ENCODE measurements at places on chromosomes 4 and X. TPM values are rescaled to one million over a fixed set of nuclear protein-coding genes. Genes with fewer than 3 reads are reported as not detected.

PAGE2B gene
- total RNA-seq = not detected

DNA sequence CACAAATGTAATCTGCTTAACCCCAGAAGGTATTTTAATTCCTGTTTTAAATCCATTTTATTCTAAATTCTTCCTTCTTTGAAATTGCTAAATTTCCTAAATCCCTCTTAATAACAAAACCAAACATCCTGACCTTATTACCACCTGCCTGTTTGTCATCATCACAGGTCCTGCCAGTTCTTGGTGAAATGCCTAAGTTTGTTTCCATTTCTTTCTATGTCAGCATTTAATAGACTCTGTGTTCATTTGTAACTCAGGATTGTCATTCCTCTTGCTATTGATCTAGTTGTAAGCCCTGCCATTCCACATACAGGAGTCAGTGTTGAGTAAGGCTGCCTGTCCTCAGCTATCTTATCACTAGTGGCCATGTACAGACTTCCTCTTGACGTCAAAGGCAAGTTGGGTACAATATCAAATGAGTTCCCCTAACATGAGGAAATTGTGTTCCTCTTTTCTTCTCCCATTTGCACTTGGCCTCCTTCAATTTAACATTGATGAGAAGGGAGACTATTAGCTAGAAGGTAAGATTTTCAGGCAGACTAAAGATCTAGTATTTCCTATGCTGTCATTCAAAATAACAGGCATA lies 440.1 kb downstream of the AFF2 start:
- no peak for DNase-seq

GYPE gene
- not detected for total RNA-seq

- peak; percentile 35 for DNase-seq
These were observed 97.7 kb upstream of the PTPN13 start for GRCh38 chr4:86496094-86497080.

SPANXN4 gene
- not detected for total RNA-seq

DNA sequence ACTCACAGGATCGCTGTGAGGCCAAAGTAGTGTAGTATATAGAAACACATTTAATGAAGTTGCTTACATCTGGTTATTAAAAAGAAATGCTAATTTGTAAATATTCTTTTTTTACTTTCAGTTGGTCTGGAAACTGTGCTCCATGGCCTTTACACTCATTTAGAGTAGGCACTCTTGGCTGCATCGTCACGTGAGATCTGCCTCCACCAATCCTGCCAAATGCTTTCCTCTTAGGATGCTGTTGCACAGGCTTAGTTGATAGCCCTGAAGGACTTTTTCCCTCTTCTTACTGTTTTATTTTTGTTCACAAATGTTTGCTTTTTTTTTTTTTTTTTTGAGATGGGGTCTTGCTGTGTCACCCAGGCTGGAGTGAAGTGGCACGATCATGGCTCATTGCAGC lies 6.3 kb downstream of the CPE start:
- no peak for DNase-seq

CTAG2 gene
- not detected for total RNA-seq

DNA sequence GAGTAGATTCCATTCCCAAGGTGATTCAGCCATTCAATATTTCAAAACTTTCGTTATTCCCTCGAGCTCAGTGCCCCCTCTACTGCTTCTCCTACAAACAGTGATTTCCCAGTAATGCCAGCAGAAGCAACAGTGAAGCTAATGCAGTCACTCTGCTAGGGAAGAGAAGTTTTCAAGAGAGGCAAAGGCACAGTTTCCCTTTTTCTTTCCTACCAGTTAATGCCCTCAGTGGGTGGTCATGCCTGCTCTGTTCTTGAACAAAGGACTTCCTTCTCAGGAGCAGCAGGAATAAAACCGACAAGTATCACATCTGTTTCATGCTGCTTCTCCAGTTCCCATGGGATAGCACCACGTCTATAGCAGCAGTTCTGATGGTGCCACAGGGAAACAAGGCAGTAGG lies 317.2 kb downstream of the TENM3 start:
- DNase-seq = no peak

DNA sequence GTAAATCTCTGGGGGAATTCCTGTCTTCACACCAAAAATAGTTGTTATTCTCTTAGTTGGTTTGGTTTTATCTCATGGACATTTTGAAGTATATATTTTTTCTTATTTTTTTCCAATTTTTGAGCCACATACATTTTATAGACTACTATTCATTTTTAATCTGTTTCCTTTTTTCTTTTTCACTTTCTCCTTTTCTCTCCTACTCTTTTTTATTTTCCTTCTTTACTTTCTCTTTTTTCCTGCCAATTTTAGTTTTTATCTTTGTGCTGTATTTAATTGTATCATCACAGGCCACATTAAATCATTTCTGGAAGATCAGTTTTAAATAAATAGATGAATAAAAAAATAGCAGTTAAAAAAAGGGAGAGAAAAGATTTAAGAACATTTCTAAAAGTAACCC lies 14.0 kb upstream of the JADE3 start:
- no peak for DNase-seq

DNA sequence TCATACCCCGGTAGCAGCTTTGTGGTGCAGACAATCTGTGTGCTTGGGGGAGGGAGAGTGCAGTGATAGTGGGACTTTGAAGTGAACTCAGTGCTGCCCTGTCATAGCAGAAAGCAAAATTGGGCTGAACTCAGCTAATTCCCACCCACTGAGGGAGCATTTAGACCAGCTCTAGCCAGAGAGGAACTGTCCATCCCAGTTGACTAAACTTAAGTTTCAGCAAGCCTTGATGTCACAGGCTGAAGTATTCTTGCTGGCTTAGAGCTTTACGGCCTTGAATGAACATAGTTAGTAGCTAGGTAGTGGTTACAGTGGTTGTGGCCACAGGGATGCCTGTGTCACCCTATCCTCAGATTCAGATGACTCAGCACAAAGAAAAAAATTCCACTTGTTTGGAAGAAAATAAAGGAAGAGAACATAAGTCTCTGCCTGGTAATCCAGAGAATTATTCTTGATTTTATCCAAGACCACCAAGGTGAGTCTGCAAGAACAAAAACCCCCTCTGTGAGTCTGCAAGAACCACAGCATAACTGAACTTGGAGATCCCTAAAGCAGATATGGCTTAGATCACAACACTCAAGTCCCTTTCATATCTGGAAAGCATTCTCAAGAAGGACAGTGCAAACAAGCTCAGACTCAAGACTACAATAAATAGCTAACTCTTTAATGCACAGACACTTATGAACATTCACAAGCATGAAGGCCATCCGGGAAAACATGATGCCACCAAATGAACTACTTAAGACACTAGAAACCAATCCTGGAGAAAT lies 39.4 kb downstream of the ADH7 start:
- no peak for DNase-seq

TNIP3 gene
- total RNA-seq = not detected

- DNase-seq = no peak
These were observed 58.5 kb upstream of the AP1S2 start for GRCh38 chrX:15913146-15913545.

WAS gene
- 0.84 TPM for total RNA-seq

DNA sequence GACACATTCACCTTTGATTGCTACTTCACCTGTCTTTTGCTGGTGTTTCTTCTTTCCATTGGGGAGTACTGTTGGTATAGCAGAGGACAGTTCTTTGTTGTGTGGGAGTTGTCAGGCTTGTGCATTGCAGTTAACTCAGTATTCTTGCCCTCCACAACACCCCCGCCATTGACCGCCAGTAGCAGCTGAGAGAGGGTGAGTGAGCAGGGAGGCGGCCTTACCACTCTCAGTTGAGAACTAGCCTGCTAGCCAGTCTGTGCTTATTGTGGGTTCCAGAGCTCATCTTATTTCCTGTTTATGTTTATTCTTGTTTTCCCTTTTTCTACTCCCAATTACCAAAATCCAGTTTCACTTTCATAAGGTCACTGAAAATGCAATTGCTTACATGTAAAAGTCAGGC lies 52.2 kb downstream of the STIM2 start:
- no peak for DNase-seq

DNA sequence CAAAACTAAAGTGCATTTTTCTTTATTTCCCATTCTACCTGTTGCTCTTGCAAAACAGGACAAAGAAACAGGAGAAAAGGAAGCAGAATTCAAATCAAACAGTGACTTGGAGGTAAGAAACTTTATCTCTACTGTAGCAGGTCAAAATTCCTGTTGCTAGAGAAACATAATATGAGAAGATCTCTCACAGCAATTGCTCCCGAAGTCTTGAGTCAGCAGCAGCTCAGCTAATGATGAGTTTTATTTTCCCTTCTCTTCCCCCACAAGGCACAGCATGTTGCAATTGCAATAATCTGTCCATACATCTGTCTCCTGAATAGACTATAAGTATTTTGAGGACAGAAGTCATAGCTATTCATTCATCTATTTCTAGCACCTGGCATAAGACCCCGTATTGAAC lies 112.7 kb downstream of the CLNK start:
- DNase-seq = no peak
